ENCODE measurements at places on chromosomes 4 and X.

GRCh38 chr4:132097041-132097440 is 1052.1 kb upstream of the PCDH10 start:
- DNase-seq = no peak

DNA sequence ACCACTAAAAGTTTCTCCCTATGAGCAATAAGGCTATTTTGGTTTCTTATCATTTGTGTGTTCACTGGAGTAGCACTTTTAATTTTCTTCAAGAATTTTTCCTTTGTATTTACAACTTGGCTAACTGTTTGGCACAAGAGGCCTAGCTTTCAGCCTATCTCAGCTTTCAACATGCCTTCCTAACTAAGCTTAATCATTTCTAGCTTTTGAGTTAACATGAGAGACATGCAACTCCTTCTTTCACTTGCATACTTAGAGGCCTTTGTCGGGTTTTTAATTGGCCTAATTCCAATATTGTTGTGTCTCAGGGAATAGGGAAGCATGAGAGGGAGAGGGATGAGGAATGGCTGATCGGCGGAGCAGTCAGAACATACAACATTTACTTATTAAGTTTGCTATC is 349.8 kb downstream of the OPHN1 start:
- no peak for DNase-seq

GRCh38 chr4:4779486-4779885 is 80.0 kb upstream of the MSX1 start:
- DNase-seq = no peak

DNA sequence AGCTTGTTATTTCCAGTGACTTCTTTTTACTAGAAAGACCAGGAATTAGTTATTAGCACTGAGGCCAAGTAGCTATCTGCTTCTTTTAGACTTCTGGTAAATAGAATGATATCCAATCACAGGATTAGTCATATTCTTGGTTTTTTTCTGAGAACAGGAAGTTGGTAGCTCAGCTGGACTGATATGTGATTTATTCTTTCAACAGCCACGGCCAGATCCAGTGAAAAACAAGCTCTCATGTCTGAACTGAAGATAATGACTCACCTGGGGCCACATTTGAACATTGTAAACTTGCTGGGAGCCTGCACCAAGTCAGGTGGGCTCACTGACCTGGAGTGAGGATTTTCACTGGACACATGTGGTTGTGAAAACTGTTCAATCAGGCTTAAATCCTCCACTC is 48.6 kb downstream of the PDGFRA start:
- peak; percentile 48 for DNase-seq

GRCh38 chr4:183589461-183590099 is 69.4 kb downstream of the RWDD4 start:
- DNase-seq = peak; percentile 41

GRCh38 chr4:145956288-145956890 is 17.8 kb upstream of the ZNF827 start:
- DNase-seq = peak; percentile 73

DNA sequence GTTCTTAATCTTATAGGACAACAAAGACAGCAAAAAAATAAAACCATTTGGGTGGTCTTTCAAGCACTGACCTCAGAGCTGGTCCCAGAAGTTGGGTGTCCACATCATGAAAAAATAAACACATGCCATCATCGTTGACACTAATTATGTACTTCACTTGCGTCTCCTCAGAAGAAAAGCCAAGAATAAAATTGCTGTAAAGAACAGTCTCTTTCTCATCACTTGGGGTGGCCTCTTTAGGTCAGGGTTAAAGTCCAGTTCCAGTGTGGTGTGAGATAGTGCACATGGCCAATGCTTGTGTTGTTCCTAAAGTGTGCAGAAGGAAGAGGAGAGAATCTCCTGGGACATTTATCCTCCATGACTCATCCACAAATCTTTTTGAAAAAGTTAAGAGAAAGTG is 49.5 kb upstream of the IBSP start:
- no peak for DNase-seq

DNA sequence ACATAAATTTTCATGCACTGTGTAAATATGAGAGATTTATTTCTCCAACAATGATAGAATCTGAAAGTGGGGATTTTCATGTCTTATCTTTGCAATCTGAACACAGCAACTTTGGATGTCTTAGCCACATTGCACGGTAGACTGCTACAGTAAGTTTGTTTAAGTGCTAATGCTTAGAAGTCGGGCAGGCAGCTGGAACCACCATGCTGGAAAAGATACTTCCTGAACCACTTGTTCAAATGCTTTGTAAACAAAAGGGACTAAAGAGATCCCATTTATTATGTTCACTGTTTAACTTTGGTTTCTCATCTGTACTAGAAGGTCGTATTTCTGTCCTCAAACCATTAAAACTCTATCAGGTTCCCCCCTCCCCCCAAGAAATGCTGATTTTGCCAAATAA is 555.9 kb upstream of the DIPK2B start:
- DNase-seq = no peak

GRCh38 chrX:151816934-151817333 is 82.4 kb downstream of the CNGA2 start:
- DNase-seq = peak; percentile 12

DNA sequence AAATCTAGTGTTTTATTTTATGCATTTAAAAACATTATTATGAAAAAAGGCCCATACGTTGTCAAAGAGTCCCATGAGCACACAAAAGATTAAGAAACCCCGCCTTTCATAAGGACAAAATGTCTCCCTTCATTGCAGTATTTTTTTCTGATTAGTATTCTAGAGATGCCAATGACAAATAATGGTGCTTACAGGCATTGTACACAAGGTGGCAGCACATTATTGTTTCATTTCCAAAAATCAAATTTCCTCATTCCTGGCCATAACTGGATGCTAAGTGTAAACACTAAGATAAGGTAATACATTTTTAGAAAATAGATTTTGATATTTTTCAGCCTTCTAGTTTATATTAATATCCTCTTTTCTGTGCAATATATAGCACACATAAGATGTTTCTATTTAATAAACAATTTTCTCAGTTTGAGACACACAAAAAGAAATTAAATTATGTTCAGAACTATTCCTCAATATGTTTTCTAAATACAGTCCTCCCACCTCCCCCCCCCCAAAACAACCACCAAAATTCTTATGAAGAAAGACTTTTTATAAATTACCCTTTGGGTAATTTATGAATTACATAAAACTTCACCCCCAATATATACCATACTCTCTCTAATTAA is 47.7 kb downstream of the TIGD2 start:
- peak; percentile 49 for DNase-seq

DNA sequence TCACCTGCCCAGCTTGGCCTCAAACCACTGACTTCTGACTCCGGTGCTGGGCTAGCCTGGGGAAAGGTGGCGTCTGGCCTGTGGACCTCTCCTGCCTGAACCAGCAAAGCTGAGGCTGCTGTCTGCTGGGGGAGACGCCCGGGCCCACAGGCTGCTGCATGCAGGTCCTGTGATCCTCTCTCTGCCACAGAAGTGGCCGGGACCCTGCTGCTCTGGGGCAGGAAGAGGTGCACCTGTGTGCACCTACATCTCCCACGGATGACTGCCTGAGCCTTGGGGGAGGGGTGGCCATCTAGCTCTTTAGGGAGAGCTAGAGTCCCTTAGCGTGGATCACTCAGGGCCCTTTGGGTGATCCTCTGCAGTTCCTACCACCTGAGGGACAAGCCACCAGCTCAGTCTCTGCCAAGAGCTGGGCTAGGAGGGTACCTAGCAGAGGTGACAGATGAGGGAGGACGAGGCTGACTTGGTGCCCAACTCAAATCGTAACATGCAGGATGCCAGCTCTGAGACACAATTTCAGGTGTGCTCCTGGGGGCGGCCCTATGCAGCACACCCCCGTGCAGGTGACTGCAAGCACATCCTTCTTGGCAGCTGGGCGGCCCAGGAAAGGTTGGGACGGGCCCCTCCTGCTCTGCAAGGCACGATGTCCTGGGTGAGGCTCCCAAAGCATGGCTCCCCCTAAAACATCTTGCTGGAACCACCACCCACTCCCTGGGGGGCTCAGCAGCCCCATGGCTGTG is 22.5 kb downstream of the LETM1 start:
- DNase-seq = no peak

GRCh38 chr4:111775556-111776297 is 369.5 kb upstream of the FAM241A start:
- DNase-seq = peak; percentile 17

DNA sequence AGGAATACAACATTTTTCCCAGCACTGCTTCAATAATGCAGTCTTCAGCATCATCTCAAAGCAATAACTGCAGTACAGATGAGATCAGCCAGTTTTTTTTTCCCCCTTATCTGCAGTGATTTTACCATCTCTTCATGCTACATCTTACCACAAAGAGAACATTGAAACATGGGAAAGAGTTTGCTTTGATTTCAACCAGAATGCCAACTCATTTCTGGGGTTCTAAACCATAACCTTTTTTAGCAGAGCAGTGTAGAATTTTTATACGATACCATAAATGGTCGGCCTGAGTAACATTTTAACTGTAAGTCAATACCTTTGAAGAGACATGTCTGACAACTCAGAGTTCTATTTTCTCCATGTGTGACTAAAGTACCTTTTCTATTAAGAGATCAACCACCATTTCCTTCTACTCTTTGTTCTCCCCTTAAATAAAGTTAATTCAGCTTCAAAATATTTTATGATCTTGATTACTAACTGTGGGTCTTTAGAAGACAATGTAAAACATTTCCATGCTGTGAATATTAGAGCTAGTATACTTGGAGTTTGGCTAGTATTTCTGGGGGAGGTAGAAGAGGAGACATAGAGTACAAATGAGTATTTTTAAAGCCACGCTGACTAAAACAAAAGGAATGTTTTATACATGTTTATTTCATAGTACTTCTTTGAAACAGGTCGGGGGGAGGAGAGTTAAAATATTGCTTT is 69.1 kb downstream of the TET2 start:
- no peak for DNase-seq

- DNase-seq = no peak
Observed at GRCh38 chrX:18394477-18394876, 30.9 kb upstream of the CDKL5 start.

GRCh38 chr4:67151376-67152343 is 393.6 kb downstream of the CENPC start:
- no peak for DNase-seq

- DNase-seq = no peak
Observed at GRCh38 chrX:153523269-153523668, 5.8 kb downstream of the ATP2B3 start.

DNA sequence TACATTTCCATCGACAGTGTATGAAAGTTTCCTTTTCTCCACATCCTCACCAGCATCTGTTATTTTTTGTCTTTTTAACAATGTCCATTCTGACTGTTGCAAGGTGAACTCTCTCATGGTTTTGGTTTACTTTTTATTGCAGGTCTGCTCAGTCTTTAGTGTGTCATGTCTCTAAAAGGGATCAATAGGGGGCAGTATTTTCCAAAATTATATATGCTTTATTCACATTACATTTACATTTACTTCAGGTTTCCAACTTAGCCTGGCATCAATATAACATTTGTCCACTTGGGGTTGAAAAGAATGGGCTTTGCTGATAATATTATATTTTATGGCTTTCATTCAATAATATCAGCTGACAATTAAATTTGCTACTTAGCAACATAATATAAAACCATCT is 265.0 kb upstream of the SLITRK2 start:
- no peak for DNase-seq

DNA sequence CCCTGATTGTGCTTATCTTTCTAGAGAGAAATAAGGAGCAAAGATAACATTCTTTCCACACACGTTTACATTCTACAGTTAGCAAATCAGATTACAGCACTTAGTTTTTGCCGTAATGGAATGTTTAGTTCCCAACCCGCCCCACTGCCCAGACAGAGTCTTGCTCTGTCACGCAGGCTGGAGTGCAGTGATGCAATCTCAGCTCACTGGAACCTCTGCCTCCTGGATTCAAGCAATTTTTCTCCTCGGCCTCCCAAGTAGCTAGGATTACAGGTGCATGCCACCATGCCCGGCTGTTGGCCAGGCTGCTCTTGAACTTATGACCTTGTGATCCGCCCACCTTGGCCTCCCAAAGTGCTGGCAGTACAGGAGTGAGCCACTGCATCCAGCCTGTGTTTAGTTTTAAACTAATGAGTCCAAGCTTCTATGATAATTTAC is 8.4 kb upstream of the PRPS1 start:
- DNase-seq = no peak

DNA sequence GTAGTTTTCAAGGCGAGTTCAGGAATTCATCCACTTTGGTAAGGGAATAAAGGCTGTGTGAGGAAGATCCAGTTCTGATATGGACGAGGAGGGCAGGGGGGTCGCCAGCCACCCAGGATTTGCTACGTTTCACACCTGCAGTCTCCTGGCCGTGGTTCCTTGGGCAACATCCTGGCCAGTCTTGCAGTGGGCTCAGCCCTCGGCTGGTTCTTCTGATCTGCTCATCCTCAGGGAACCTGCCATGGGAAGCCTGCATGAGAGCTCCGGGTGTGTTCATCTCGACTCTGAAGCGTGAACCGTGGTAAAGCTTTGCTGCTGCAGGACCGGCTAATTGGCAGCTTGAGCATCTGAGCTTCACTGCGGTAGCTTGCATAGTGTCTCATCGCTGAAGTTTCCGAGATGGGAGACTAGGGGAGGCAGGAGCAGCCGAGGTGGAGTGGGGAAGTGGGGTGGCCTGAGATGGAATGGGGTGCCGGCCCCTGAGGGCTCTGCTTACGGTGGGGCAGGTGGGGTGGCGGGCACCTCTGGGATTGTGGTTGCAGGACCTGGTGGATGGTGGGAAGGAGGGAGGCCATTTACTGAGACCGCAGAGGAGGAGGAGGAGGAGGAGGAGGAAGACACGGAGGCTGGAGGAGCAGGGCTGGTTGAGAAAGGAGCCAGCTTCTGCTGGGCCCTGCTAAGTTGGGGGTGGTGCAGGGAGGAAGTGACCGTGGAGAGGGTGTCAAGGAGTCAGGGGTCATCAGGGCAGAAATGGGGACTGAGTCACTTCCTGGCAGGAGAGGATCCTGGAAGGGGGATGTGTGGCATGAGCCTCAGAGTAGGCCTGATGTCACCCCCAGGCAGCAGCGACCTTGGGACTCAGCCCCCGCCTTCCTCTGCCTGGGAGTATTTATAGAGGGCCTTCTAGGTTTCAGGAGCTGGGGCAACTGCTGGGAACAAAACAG is 213.1 kb upstream of the PSAPL1 start:
- peak; percentile 52 for DNase-seq

DNA sequence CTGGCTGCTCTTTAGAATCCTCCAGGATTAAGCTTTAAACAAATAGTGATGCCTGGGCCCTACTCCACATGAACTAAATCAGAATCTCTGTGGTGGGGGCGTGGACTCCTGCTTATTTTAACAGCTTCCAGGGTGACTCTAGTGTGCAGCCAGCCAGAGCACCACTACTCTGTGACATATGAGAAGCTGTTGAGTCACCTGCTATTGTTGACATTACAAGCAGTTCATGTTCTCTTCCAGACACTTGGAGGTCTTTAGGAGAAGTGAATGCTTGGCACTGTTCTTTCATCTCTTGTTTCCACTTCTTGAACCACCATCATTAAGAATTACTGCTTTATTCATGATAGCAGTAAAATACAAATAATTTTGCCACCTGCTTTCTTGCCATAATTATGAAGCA is 426 bp upstream of the C4orf51 start:
- peak; percentile 81 for DNase-seq
